ENCODE measurements at places on chromosomes 7 and 10. TPM values are rescaled to one million over a fixed set of nuclear protein-coding genes. Genes with fewer than 3 reads are reported as not detected.

DNA sequence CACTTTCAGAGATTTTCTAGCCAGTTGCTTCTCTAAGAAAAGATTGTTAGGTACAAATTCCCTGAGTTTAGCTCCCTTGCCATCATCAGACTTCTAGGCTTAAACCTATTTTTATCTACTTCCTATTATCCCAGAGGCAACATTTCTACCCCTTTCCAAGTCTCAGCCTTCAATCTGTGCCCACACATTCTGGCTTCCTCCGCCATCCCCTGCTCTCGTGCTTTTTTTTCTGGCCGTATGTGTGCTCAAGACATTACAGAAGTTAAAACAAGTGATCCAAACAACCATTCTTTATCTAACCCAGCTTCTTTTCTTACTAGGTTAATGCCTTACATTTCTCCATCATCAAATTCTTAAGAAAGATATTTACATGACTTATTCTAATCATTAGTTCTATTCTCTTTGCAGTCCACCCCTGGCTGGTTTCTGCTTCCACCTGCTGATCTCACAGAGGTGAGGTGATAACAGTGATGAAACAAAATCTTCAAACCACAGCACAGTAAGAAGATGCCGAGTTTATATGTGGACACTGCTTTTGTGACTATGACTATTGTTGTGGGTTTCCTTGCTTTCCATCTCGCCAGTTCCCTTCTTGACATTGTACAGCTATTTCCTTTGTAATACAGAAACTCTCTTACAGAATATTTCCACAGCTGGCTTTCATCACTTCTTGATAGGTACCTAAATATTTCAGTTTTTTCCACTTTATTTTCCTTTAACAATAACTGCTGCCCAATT is 18.3 kb upstream of the CDK6 start:
- no peak for DNase-seq

GRCh38 chr7:74299401-74299800 is 10.2 kb downstream of the CLIP2 start:
- no peak for DNase-seq

The FOXP2 gene
- total RNA-seq, result not detected

GRCh38 chr10:86288695-86289576 is 77.7 kb downstream of the GRID1 start:
- DNase-seq, result no peak

The PFKP gene
- 103 TPM for total RNA-seq

- DNase-seq, result no peak
Measured at GRCh38 chr7:140732416-140732815, 35.9 kb downstream of the NDUFB2 start.

- no peak for DNase-seq
Measured at GRCh38 chr10:73576178-73576889, 14.8 kb downstream of the USP54 start.

Measured in CD4-positive, CD25-positive, alpha-beta regulatory T cell (primary cell).